CD4-positive, alpha-beta T cell treated with Interleukin-1 beta for 1 hour (primary cell): ENCODE measurements at places on chromosomes 6 and 20.

DNA sequence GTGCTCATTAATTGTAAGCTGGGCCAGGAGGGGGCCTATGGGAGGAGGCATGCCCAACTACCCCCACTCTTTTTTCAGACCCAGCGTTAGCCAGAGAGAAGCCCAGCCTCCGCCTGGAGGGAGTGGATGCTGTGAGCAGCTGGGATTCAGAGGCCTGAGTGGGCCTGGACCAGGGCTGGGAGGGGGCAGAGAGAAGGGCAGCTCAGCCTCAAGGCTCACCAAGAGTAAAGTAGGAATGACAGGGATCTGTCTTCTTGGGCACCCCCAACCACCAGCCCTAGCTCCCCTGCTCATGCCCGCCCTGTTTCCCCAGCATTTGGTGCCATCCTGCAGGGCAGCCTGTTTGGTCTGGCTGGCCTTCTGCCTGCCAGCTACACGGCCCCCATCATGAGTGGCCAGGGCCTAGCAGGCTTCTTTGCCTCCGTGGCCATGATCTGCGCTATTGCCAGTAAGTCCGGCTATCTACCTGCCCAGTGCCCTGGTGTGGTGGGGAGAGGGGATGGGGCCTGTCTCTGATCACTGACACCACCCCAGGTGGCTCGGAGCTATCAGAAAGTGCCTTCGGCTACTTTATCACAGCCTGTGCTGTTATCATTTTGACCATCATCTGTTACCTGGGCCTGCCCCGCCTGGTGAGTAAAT is 6.8 kb downstream of the SLC29A1 start:
- no peak for DNase-seq

GRCh38 chr6:70221025-70221714 is 81.7 kb downstream of the COL9A1 start:
- peak; percentile 5 for DNase-seq

DNA sequence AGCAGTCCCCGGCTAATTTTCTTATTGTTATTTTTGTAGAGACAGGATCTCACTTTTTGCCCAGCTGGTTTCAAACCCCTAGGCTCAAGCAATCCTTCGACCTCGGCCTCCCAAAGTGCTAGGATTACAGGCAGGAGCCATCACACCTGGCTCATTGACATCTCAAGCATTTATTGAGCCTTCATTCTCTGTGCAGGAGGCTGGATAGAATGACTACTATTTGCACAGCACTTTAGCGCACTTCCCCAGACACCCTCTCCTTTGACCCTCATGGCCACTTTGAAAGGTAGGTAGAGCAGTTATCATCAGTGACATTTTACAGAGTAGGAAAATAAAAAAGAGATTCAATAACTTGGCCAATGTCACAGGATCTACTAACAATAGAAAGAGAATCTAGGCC is 124.0 kb upstream of the STXBP5 start:
- DNase-seq: no peak

DNA sequence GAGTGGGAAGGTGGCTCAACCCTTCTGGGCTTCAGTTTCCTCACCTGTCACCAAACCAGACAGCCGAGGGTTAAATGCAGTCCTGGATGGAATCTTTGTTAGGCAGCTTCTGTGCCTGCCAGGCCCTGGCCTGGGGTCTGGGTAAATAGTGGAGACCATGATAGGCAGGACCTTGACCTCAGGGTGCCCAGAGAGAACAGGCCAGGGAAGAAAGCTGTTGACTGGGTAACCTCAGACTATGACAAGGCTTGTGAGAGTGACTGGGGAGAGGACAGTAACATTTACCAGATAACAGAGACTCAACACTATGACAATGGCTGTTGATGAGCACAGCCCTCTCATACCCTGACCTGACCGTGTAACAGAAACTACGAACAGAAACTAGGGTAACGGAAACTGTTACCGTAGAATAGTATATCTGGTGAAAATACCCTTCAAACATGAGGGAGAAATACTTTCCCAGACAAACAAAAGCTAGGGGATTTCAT is 218.3 kb downstream of the PREX1 start:
- DNase-seq: no peak

DNA sequence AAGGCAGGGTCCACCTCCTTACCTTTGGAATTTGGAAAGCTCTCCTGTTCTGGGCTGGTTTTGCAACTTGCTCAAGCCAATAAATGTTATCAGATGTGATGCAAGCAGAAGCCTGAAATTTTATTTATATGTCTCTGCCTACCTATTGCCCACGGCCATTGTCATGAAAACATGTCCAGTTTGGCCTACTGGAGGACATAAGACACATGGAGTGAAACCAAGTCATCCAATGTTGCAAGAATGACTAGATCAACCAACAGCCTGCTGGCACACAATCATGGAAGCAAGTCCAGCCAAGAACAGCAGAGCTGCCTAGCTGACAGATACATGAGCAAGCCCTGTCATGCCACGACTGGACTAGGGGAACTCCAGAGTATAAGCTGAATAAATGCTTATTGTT is 56.7 kb upstream of the IRAK1BP1 start:
- DNase-seq: no peak

- no peak for DNase-seq
Observed at GRCh38 chr20:50398471-50398820, 111.7 kb upstream of the PTPN1 start.

GRCh38 chr20:9510911-9511310 is 3.5 kb upstream of the LAMP5 start:
- DNase-seq: no peak

- no peak for DNase-seq
Observed at GRCh38 chr6:16767765-16768476, 6.7 kb upstream of the ATXN1 start.

- no peak for DNase-seq
Observed at GRCh38 chr6:90790696-90791095, 203.8 kb upstream of the MAP3K7 start.

GRCh38 chr6:168865522-168865921 is 388.1 kb downstream of the THBS2 start:
- no peak for DNase-seq

DNA sequence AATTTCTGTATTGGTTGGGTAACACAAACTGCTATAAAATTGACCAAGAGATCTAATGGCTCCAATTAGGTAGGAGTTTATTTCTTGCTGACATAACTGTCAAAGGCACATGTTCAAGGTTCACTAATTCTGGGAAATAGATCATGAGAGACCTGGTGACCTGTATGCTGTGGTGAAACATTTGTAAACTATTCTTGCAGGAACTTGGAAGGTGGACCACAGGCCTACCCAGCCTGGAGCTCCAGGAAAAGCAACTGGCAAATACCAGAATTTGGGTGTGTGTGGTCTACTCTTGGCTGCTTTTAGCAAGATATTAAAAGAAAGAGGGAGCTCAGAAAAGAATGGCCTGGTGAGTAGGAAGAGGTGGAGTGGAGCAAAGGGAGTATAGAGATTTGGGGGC is 184.6 kb downstream of the QKI start:
- DNase-seq: no peak

DNA sequence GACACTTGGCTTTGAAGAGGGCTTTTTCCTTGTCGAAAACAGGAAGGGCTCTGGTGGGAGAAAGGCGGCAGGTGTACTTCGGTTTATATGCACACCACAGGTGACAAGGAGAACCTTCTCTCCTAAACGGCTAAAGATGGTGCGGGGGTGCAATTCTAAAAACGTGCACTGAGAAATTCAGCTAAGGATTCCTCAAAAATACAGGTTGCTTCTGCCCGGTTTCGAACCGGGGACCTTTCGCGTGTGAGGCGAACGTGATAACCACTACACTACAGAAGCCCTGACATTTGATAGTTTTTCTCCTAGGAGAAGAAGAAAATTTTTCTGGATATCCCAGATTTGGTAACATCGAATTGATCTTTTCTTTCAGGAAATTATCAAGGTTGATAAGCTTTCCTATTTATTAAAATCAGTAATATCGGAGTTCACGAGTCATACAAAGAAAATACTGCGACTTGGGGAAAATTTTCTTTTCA is 32.0 kb downstream of the POM121L2 start:
- DNase-seq: no peak

- DNase-seq: no peak
Observed at GRCh38 chr6:81988871-81989270, 236.4 kb upstream of the TENT5A start.

- no peak for DNase-seq
Observed at GRCh38 chr20:32358632-32358882, 426 bp downstream of the ASXL1 start.

DNA sequence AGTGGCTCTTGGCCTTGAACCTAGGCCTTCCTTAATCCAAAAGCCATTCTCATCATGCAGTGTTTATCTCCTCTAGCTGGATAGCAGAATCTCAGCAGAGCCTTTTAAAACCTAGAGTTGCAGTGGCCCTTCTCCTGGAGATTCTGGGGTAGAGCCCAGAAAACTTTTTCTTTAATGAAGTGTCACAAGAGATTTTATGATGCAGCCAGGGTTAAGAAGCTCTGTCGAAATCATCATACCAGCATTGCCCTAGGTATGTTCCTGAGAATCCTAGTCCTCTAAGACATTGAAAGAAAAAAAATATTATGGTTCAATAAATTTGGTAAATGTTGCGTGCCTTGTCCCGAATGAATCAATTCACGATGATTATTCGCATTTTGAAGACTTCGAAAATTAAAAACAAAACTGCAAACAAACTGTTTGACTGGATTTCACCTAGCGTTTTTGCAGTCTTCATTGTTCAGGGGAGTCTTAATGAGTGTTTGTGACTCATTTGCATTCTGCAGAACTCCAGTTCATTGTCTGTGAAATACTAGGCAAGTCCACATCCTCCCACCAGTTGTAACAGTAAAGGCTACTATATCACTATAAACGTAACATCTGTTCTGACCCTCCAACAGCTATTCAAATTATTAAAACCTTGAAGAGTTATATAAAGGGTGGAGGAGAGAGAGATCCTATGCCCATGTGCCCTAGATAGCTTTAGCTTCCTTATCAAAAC is 198.6 kb downstream of the UST start:
- DNase-seq: no peak

DNA sequence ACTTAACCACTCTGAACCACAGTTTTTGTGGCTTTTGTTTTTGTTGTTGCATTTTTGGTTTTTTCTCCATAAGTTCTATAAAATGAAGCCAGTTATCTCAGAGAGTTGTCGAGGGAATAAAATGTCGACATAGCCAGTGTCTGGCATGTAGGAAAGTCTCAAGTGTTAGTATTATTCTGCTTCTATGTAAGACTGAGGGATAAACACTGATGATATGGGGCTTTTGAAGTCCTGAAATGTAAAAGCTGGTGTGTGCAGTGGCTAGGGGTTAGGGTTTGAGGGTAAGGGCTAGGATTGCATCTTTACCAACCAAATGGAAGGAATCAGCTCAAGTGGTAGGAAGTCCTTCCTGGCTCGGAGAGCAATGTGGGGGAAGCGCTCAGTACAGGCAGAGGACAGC is 59.2 kb downstream of the DAAM2 start:
- no peak for DNase-seq

DNA sequence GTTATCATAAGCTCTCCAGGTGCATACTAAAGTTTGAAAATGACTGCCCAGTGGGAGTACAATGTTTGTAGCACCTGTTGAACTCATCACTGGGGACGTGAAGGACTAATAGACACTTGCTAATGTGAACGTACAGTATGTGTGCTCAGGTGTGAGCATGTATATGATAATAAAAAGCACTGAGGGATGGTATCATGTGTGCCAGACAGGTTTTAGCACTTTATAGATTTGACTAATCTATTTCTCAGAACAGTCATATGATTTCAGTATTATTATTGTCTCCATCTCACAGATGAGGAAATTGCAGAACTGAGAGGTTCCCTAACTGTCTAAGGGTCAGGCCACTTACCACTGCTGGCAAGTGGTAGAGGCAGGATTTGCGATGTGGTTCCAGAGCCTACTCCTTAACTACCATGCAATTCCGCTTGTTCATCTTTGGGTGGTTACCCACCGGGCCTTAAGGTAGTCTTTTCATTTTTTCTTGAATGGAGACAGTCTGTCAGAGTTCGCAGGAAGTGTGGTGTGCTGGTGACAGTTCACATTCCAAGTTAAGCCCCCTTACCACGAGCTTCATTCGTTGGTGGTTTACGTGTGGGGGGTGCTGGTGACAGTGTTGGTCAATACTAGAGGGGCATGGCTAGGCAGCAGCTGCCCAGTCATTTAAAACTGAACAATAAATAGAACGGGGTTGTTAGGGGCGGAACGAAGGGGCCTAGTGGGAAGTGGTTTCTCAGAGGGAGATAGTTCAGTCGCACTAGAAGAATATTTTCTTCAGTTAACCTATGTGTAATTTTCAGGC is 46.8 kb downstream of the RREB1 start:
- DNase-seq: no peak

- no peak for DNase-seq
Observed at GRCh38 chr20:17202673-17203072, 24.2 kb upstream of the PCSK2 start.

DNA sequence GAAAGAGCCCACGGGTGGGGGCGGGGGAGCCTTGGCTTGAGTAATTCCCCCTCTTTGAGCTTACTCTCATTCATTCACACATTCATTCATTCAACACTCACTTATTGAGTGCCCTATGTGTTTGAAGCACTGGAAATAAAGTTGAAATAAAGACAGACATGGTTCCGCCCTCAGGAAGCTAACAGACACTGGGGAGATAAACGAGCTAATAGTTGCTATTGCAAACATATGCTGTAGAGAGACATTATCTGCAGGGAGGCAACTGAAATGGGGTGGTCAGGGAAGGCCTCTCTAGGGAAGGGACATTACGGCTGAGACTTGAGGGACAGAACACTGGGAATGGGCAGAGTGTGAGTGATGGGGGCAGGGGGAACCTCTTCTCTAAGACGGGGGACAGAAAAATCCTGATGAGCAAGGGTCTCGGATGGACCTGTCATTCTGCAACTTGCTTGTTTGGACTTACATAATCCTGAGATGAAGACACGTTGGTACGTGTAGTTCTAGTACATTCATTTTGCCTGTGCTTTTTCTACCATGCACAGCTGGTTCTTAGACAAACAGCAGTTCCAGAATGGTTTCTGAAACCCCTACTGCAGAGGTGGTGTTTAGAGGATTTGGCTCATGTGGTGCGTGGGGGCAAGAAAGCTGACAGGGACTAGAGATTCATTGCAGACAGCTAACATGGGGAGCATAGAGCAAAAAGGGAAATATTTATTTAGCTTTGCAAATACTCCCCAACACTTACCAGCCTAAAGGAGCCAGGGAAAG is 71.1 kb upstream of the BLCAP start:
- DNase-seq: no peak

GRCh38 chr20:4370851-4371250 is 350.9 kb upstream of the PRND start:
- DNase-seq: no peak

DNA sequence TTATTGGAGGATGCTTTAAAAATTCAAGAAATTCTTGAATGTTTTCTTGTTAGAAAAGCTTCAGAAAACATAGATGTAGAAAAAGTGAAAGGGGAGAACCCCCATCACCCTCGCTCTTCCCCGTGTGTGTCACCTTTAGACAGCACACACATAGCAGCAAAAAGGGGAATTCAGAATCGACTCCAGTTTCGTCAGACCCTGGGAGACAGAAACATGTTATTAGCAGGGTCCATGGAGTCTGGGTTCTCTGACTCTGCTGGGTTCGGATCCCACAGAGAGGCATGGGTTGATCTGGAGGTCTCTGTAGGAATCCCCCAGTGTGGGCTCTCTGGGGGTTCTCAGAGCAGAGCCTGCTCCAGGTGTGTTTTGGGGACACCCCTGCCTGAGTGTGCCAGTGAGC is 43.7 kb downstream of the ARHGAP40 start:
- no peak for DNase-seq
